EL (cell line): ENCODE measurements at places on chromosomes 11 and 22.

DNA sequence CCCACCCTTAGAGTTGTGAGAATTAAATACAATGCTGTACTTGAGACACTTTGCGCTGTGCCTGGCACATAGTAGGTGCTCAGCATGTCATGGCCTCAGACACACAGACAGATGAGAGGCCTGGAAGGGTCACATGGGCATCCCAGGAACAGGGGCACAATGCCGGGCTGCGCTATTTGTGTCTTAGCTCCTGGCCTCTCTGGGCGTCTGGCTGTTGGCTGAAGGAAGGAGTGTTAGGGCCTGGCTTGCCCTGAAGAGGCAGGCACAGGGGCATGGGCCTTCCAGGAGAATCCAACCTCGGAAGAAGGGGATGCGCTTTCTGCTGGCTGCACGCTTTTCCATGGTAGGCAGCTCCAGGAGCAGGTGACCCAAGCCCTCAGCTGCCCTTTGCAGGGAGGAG, 41.4 kb downstream of the ST14 start:
- DNase-seq = no peak

DNA sequence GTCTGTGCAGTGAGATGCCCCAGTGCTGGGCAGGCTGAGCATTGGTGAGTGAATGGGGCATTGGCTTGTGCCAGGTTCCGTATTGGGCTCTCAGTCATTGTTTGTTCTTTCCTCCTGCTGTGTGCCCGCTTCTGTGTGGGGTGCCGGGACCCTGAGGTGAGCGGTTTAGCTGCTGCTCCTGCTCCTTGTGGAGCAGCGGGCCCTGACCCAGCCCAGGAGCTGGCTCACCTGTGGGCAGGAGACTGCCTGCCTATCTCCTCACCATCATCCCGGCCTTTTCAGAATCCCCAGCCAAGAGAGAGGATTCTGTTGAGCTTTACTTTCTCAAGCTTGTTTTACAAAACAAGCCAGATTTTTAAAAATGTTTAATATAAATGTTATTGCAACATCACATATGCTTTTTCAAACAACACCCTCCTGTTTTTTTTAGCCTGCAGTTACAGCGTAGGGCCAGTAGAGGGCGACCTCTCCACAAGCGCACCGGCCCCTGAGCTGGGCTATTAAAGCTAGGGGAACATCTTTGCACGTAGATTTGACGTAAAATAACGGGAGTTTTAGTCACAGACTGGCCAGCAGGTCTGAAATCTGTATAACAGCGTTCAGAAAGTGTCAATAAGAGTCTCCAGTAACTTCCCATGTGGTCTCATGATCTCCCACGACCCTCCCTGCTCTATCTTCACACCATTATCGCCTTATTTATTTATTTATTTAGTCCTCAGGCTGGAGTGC, 25.1 kb upstream of the RELT start:
- peak; percentile 73 for DNase-seq

DNA sequence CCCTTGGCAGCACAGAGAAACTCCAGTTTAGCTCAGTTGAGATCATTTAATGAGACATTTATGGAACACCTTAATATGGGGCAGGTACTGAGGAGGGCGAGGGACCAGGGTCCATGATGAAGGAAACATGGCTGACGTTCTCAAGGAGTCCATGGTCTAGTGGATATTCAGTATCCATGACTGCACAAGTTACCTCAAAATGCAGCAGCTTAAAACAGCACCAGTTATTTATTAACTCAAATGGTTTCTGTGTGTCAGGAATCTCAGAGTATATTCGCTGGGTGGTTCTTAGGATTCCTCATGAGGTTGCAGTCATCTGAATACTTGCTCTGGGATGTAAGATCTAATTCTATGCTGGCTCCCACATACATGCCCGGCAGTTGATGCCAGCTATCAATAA, 346.8 kb downstream of the LARGE1 start:
- DNase-seq = no peak

- peak; percentile 41 for DNase-seq
Observed at GRCh38 chr11:108713076-108713790, 48.4 kb downstream of the DDX10 start.

DNA sequence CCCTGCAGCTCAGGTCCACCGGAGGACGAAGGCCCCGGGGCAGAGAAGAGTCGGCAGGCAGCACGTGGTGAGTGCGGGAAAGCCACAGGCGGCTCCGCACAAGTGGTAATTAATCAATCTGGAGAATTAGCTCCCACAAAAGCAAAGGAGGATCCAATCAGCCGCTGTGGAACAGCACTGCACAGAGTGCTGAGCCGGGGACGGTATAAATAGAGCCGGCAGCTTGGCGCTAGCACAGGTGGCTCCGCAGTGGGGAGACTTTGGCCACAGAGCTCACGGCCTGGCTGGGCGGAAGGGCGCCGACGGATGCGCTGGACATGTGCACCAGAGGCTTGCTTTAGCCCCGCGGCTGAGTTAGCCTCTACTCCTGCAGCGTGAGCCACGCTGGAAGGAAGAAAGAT, 48.9 kb downstream of the IGSF9B start:
- no peak for DNase-seq

DNA sequence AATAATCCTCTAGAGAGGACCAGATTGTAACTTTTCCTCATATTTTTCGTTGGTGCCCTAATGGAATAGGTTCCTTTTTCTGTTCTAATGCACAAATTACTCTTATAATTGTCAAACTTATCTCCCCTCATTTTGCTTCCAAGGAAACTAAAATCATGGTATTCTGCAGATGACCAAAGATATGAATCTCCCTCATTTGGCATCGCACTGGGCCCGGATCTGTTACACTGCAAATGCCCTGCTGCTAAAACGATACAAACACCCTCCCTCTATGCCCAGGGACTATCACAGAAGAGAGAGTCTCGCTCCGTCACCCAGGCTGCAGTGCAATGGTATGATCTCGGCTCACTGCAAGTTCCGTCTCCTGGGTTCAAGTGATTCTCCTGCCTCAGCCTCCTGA, 7.6 kb downstream of the KLHDC7B start:
- DNase-seq = no peak

DNA sequence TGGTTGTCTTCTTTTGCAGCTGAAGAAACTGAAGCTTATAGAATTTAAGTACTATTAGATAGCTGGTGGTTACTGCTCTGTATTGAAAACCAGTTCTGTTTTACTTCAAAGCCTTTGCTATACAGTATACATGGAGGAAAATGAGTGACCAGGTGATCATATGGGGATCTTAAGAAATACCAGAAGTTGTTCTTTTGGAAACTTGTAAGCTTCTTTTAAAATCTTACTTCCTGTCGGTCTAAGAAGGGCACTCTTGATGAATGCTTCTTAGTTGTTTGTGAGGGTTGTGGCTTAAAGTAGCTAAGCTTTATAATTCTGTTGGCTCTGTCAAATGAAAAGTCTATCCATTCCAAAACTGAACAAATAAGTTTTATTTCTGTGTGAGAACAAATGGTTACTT, 55.2 kb downstream of the PDE3B start:
- no peak for DNase-seq

GRCh38 chr22:39925273-39925672, 24.4 kb downstream of the GRAP2 start:
- DNase-seq = no peak

- peak; percentile 13 for DNase-seq
Observed at GRCh38 chr11:83571302-83571701, 285.1 kb upstream of the CCDC90B start.

GRCh38 chr11:72483412-72484186, 49.3 kb upstream of the CLPB start:
- DNase-seq = peak; percentile 48

DNA sequence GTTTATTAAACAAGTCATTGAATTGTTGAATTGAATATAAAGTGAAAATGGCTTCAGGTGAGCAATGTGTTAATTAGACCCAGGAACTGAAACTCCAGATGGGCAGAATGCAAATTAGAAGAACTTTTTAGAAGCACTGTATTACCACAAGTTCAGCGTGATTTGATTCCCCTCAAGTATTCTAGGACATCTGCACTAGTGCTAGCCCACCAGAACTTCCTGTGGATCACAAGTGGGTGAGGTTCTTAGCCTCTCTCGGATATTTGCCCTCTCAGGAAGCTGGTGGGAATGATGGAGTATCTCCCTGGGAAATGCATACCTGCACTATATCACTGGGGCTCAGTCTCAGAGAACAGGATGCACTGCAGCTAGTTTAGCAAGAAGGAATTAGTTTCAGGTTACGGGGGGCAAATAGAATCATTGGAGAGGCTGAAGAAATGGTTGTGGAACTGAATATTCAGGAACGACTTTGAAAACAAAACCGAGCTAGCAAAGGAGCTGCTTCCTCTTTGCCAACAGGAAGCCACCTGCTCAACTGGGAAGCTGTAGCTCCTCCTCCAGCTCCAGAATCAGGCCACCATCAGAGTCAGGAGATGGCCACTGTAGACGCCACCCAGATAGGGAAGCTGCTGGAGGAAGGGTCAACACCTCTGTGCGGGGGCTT, 74.3 kb downstream of the DHCR7 start:
- DNase-seq = no peak

DNA sequence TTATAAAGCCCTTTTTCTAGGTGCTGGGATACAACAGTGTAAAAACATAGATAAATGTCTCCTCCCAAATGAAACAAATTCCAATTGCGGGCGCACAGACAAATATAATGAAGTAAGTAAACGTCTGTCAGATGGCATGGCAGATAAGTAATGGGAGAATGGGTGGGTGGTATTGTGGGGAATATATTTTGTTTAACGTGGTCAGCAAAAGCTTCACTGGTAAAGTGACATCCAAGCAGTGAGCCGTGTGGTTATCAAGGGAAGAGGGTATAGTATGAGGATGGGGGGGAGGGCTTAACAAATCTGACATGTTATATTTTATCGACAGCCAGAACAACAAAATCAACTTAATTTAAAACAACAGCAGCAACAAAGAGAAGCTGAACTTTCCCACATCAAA, 1.2 kb downstream of the SVIP start:
- no peak for DNase-seq
